ENCODE measurements at places on chromosomes 4 and X.

GRCh38 chrX:307261-308111 is 11.1 kb downstream of the GTPBP6 start:
- DNase-seq = no peak

GRCh38 chr4:19382993-19383756 is 868.5 kb upstream of the SLIT2 start:
- DNase-seq = no peak

- no peak for DNase-seq
Measured at GRCh38 chrX:33171041-33171440, 40.3 kb downstream of the DMD start.

DNA sequence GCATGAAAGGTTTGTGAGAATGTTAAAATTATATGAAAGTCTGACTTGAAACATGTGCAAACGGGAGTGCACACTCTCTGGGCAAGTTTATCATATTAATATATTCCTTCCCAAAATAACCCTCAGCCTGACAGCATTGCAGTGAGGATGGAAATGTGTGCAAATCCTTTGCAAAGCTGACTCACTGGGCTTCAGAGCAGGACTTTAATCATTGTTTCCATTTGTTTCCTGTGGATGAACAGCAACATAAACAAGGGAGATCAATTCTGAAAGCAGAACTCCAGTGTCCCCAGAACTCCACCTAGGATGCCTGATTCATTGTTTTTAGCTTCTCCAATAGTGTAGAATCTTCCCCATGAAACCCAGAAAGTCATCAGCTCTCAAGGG is 32.9 kb downstream of the SLC2A9 start:
- no peak for DNase-seq

- no peak for DNase-seq
Measured at GRCh38 chr4:94653095-94653649, 104.6 kb upstream of the BMPR1B start.

DNA sequence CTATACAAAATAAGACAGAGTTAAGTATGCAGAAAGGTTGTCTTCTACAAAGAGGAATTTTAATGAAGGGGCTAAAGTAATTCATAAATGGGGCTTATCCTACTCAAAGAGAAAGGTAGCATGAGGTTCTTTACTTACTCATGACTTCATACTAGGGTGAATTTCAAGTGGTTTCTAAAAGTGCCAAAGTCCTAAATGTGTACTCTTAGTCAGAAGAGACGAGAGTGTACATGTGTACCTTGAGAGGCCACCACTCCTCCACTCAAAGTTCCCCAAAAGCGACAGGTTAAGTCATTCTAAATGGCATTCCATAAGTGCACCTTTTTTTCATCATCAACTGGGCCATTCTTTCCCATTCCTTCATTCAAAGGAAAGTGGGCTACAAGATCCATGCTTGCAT is 21.9 kb downstream of the EDA2R start:
- DNase-seq = no peak

DNA sequence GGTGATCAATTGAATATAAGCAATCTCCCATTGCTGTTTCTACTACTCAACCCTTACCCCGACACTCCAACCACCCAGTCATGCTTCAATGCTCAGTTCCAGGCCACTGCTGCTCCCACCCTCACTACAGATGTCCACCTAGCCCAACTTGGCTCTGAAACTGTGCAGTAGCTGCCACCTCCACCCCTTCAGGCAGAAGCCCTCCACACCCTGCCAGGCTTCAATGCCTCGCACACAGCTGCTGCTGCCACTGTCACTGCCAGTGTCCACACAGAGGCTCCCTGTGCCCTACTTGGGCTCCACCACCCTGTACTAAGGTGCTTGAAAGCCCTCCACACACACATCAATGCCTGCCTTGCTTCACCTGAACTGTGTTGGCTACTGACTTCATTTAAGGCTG is 34.6 kb downstream of the LAMTOR3 start:
- no peak for DNase-seq

GRCh38 chr4:17206829-17207801 is 304.8 kb downstream of the QDPR start:
- no peak for DNase-seq

GRCh38 chr4:101175896-101176676 is 171.2 kb downstream of the PPP3CA start:
- no peak for DNase-seq

DNA sequence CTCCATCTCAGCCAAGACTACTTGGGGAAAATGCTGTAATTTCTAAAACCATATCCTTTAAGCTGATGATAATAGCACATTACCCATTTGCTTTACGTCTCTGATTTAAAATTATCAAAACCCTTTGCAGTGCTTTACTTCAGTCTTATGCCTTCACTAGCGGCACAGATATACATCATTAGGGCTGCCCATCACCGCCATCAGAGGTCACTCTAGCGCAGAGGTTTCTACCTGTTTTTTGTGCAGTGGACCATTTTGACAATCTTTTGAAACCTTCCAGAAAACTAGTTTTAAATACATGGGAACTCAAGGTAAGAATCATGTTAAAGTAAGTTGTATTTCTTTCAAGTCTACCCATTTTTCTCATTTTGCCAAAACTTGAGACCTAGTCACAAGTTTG is 592.5 kb downstream of the PPARGC1A start:
- no peak for DNase-seq

DNA sequence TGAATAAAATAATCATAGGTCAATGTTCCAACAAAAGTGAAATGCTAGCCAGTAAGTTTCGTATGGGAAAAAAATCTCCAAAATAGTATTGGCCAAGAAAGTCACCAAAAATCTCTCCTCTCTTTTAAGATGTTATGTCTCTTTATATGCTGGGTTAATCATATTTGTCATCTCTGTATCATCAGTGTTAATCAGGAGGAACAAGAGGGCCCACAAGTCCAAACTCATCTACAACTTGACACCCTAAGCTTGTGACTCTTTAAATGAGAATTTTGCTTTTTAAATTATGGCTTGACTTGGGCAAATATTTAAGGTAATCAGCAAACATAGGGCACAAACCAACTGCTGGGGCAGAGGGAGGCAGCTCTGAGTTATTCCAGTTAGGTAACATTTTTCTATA is 75.5 kb downstream of the AMMECR1 start:
- DNase-seq = no peak

- no peak for DNase-seq
Measured at GRCh38 chr4:52952540-52952939, 90.4 kb downstream of the RASL11B start.
